Renal pelvis (tissue), 12 donors: ENCODE measurements at places on chromosomes 16 and 17.
A peak's percentile ranks its signal among the peaks of the same experiment; 100 is the strongest.

GRCh38 chr17:3037259-3037658 lies 26.1 kb downstream of the OR1D5 start:
- DNase-seq = no peak

GRCh38 chr16:88839026-88839529 lies 17.7 kb downstream of the GALNS start:
- no peak for DNase-seq

- no peak for DNase-seq
Measured at GRCh38 chr17:63249256-63250004, 196.7 kb downstream of the CYB561 start.

DNA sequence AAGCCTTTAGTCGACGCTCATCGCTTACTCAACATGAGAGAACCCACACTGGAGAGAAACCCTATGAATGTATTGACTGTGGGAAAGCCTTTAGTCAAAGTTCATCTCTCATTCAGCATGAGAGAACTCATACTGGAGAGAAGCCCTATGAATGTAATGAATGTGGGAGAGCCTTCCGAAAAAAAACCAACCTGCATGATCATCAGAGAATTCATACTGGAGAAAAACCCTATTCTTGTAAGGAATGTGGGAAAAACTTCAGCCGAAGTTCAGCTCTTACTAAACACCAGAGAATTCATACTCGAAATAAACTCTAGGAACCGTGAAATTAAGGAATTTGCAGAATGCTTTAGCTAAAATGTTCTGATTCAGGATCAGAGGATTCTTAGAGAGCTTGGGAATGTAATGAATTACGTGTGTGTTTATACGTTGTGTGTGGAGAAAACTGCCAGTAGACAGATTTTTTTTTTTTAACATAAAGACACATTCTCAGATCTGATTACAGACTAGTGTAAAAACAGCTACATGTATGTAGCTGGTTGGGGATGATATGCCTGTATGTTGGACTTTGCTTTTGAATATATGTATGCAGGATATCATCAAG lies 25.4 kb downstream of the ZFP90 start:
- no peak for DNase-seq

DNA sequence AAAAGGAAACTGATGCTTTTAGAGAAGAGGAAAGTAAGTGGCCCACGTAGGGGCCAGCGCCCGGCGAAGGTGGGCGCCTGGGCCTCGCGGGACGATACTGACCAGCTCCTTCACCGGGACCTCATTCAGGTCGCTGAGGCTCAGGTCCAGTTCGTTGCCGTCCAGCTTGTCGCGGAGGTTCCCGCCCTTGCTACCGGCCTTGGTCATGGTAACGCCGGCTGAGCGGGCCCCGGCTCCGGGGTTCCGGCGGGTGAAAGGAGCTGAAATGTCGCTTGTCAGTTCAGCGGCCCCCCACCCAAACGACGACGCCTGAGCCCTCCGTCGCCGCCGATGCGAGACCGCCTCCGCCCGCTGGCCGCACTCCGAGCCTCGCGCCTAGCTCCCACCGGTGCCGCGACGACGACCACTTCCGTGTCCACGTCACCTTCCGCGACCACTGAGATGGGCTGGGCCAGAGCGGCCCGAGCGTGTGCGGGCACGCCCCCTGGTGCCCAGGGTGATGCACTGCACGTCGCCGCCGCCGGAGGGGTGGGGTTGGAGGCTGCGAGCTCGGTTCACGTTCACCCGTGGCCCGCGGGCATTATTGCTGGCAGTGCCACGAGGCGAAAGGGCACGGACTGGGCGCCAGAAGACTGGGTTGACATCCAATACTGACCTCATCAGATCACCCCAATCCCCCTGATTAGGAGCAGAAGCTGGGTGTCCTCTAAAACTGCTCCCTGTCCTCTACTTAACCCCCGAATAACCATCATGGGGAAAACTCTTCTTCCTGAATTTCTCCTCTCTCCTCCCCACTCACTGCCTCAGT lies at the start of gene LRRC59:
Gene LRRC59, minus strand, starts transcription at position 413 of the 808 bp plus-strand sequence. Its CDS starts 206 bp downstream, at position 207.
- DNase-seq = peak; percentile 82

GRCh38 chr16:88069397-88070168 lies 118.3 kb downstream of the BANP start:
- no peak for DNase-seq

DNA sequence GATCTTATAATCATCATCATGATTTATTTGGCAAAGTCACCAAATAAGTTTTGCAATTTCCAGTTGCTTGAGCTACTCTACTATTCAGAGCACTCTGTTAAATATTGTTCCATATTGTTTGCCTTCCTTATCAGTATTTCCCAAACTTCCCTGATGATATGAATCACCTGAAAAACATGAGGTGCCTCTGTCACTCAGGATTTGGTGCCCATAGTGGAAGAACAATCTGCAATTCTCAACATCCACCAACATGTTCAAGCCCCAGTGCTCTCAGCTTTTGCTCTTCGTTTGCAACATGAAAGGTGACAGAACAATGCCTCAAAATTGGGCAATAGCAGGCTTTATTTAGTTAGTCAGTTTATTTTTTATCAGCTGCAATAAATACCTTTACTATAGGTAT lies 28.6 kb upstream of the WSB1 start:
- DNase-seq = no peak

DNA sequence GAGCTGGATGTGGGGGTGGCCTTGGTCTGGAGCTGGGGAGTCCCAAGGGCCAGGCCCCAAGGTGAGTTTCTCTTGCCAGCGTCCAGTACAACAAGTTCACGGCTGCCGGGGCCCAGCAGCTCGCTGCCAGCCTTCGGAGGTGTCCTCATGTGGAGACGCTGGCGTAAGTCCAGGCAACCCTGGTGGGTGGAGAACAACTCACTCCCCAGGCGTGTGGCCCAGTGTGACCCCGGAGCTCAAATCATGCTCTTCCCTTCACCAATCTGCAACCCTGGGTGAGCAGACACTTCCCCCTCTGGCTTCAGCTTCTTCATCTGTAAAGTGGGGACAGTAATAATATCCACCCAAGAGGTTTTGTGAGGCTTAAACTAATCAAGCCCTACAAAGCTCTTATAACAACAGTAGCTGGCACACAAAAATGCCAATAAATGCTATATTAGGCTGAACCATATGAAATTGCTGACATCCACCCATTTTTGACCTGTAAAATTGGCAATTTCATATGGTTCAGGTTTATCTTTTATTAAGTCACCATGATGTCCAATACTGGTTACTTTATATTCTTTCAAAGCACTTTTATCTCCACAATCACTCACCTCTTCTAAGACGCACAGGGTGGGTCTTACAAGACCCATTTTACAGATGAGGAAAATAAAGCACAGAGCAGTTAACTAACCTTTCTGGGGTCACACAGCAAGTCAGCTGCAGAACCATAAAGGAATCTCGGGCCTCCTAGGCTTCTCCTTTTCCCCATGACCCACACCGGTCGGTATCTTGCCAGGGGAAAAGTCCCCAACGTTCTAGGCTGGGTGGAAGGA lies 19.7 kb downstream of the DEXI start:
- no peak for DNase-seq

GRCh38 chr17:9878786-9879525 lies 26.1 kb downstream of the RCVRN start:
- DNase-seq = no peak

DNA sequence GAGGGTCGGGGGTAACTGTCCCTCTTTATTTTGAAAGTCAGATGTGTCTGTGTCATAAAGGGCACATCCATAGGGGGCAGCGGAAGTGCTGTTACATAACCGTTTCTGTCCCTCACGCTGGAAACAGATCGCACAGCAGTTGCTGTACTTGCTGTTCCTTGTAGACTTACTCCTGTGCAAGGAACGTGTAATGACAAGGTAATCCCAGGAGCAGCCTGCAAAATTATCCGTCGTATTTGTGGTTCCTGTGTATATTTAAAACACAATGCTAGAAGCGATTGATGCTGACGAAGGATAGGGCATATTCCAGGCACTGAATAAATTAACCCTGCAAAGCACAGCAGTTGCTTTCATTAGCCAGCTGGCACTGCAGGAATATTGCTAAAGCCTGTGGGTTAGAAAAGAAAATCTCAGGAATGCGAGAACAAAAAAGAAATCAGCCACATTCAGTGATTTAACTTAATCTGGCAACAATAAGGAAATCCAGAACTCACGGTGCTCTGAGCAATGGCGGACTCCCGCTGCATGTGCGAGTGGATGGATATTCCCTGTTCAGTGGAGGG lies 76.2 kb downstream of the SPECC1 start:
- DNase-seq = no peak

DNA sequence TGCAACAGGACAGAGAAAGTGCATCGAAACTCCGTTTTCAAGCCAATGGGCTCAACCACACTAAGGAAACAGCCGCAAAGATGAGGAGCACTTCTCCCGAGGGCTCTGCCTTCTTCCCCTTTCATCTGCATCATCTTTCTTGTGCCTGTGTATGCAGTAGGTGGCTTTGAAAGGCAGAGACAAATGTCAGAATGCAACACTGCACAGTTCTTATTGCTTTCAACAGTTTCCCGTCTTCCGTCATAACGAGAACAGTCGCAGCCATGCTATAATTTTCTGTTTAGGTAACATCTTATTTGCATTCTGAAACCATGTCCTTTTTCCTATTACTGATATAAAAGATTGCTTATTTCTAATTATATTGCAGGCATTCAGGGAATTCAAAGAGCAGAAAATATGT lies 205.2 kb downstream of the SLC39A11 start:
- DNase-seq = no peak

DNA sequence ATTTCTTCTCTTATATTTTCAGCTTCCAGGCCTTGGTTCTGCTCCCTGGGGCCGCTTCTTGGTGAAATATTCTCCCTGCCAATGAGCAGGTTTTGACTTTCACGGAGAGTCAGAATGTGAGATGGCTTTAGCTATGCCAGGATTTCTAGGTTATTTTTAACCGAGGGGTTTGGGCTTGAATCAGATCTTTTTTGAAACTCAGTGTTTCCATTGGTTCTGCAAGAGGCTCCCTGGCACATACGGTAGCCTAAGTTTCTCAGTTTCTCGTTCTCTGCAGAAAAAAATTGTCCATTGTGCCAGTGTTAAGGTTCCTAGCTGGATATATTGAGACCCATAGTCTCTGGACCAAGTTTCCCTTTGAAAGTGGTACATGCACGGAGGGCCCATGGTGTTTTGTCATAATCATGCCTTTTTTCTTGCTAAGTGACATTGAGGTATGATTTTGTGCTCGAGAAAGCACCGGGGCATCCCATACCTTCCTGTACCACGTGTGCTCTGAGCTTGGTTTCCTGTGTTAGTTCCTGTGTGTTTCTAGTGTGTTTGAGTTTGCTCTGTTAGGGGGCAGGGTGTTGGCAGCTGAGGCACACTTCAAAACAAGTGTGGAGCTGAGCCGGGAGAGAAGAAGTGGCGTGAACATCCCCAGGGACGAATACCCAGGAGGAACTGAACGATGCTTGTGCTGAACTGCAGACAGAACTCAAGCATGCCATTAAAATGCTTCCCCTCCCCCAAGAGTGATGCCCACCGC lies 127.2 kb downstream of the HS3ST3B1 start:
- DNase-seq = no peak

DNA sequence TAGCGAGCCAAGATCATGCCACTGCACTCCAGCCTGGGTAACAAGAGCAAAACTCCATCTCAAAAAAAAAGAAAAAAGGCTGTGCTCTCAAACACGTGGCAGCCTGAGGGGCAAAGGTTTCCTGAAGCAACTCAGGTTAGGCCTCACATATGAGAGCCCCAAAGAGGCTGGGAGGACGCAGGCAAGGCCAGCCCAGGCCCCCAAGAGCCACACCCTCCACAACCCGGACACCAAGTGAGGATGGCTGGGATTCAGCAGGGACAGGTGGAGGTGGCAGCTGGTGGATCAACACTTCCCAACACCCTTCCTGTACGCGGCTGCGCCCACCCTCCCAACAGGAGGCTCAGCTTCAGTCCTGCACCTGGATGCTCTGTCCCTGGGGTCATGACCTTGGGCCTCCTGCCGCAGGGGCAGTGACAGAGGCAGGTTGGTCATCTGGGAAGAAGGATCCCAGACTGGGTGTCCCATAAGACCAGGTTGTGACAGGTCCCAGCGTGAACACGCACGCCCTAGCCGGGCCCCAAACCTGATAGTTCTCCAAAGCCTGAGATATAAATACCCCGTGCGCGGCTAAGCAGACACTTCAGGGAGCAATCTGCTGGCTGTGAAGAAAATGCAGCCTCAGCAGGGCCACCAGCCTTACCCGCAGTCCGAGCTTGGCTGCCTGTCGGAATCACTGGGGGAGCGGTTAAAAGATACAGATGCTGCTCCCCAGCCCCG lies 78.1 kb downstream of the TIMM22 start:
- DNase-seq = no peak

- DNase-seq = no peak
Measured at GRCh38 chr17:76398523-76399174, 14.2 kb downstream of the SPHK1 start.
